Fibroblast of the aortic adventitia (primary cell): ENCODE measurements at places on chromosomes 1 and 21. TPM values are rescaled to one million over a fixed set of nuclear protein-coding genes. Genes with fewer than 3 reads are reported as not detected.

DNA sequence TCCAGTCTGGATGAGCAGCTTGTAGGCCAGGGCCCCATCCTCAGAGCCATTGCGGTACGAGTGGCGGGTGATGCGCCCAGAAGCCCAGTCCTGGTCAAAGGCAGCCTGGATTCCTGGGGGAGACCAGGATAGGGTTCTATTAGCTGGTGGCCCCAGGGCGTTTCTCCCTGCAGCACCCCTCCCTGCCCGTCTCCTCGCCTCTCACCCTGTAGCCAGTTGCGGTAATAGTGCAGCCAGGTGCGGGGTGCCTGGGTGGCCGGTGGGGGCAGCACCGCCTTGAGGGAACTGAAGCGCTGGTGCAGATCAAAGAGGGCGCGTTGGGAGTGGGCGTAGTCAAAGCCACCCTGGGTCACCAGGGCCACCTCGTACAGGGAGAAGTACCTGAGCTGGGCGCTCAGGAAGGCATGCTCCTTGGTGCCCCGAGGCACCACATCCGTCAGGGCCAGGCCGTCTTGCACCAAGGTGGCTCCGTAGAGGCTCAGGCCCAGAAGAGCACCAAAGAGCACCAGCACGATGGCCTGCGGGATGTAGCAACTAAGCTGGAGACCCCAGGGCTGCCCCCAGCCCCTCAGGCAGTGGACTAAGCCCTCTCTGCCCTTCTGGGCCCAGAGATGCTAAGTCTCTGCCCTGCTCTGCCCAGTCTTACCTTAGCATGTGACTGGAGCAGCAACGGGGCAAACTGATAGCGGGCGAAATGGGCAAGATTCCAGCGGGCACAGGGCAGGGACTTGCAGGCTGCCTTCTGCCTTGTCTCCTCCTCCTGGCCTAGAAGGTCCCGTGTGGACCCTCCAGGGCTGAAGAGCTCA, 15.7 kb downstream of the PTCH2 start:
- no peak for DNase-seq

GRCh38 chr1:72281144-72281543, 1.2 kb downstream of the NEGR1 start:
- peak; percentile 16 for DNase-seq

DNA sequence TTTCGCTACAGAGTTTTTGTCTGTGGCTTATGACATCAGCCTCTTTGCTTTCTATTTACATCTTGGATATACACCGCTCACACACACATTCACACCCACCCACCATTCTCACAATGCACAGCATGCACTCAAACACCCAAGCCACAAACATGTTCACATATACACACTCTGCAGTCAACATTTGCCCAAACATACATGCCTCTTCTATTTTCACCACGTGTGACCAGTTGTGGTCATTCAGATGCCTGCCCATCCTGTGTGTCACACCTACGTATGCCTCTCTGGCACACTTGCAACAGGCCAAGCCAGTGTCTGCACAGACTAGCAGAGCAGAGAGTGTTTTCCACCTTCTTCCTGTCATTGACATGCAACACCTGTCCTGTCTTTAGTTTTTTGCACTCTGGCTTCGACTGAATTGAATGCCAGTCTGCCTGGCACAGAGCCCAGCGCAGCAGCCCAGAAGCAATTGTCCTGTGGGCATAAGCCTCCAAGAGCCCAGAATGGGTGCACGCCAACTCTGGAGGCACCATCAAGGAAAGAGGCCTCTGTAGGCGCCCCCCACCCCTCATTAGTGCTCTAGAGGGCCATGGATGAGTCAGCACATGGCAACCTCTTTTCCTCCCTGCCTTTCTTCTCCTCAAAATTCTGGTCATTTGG, 37.7 kb upstream of the LRRN2 start:
- DNase-seq = no peak

DNA sequence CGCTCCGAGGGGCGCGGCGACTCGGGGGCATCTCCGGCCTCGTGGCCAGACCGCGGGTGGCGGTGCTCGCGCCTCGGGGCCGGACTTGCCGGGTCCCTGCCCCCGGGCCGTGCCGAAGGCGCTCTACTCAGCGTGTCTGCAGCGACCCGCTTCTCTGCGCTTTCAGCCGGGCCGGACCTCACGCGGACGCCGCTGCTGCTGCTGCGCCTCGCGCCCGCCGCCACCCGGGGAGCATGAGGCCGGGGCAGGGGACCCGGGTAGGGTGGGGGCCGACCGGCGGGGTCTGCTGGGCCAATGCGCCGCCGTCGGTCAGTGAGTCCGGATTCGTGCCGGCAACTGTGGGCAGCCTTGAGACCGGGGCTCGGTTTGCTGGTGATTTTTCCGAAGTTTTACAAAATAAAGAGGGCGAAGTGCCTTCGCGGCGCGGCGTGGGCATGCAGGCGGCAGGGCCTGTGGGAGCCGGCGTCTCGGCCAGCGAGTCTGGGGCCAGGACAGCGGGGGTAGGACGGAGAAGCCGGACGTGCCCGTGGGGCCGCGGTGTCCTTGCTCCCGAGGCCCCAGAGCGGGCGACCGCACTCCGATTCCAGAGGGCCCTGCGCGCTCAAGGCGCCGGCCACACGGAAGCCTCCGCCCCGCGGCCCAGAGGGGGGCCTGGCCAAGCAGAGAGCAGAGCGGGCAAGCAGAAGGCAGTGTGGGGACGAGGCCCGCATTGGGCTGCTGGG, 749 bp downstream of the FAM163A start:
- no peak for DNase-seq

- no peak for DNase-seq
Observed at GRCh38 chr1:114677691-114678090, 7.8 kb upstream of the DENND2C start.

DNA sequence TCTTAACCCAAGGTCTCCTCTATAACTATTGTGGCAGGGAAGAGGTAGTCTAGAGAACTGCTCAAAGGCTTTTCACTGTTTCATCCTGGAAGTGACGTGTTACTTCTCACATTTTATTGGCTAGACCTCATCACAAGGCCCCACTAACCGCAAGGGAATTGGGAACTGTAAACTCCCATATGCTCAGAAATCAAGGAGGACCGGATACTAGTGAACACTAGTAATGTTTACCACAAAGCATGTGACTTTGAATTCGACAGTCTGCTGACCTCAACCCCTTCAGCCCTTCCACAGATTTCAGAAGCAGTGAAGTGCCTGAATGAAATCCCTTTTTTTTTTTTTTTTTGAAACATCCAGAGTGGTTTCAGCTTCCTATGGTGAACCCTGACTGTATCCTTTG, 3.4 kb upstream of the EEIG2 start:
- DNase-seq = no peak

Gene LEMD1
- total RNA-seq = 0.36 TPM in 1 of 2 replicates, not detected in the other
